ENCODE measurements at places on chromosomes 5 and 9.

GRCh38 chr9:133151601-133152525 is 11.9 kb downstream of the GBGT1 start:
- no peak for DNase-seq

DNA sequence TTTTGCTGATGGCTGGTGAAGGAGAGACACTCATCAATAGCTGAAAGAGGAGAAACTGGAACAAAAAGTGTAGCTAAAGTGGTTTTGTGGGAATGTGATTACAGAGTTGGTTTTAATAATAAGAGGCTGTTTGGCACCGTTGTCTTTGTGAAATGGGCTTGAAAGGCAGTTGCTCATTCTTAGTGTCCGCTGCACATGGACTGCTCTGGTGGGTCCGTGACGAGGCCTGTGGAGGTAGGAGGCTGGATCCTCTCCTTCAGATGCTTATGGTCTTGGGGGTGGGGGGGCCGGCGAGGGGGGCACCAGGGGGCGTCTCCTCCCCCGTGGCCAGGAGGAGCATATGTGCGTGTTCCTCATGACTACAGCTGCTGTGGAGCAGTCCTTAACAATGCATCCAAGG is 29.8 kb downstream of the FUBP3 start:
- no peak for DNase-seq

- DNase-seq = no peak
Observed at GRCh38 chr5:92222449-92222848, 839.3 kb upstream of the ARRDC3 start.

DNA sequence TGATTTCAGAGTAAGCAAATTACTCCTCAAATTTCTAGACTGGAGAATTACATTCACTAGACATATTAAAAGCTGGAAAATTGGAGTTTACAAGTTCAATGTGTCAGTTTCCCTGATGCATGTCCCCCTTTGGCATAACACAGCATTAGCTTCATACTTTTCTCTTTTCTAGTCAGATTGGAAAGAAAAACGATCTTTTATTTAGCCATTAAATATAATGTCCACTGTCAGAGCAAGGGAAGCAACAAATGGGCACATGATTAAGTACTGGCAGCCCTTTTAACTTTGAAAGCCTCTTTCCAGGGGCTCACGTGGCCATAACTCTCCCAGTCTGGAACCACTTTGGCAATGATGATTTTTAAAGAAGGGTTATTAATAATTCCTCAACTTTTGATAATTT is 203.3 kb downstream of the KCNN2 start:
- DNase-seq = no peak

GRCh38 chr9:6184749-6185645 is 30.6 kb upstream of the IL33 start:
- no peak for DNase-seq

DNA sequence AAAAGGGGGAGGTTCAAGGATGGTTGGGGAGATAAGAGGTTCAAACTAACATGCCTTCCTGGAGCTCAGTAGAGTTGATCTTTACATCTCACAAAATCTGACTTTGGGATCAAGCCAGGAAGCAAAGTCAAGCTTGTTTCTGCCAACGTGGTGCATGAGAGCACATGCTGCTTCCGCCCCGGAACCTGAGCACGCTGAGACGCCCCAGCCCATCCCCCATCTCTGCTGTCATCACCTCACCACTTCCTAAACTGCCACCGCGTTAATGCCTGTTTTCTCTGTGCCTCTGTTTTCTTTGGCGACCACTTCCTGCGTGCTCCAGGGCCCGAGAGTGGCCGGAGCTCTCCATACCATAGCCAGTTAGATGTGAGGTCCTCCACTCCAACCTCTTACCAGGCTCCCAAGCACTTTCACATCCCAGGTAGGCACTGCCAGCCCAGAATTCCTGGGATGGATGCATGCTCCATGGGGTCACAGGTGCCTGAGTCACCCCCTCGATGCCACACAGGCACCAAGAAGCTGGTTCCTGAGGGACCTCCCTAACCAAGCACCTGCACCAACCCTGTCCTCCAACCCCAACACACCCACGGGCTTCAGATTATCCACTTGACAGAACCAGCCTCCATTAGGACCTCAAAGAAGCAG is 31.2 kb upstream of the AFAP1L1 start:
- peak; percentile 91 for DNase-seq

DNA sequence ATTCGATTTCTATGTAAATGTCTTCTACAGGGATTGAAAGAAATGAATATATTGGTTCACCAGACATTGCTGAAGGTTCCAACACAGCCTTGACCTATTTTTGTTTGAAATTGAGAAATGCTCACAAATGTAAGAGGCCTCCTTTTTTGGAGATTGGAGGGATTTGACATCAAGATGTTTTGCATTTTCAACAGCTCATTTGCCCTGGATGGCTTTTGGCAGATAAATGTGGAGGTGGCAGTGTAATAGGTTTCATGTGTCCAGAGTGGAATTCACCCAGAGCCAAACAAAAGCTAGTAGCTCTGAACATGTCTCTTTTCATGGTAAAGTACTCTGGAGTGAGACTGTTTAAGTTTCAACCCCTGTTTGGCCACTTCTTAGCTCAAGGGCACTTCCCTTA is 77.3 kb downstream of the PALM2AKAP2 start:
- no peak for DNase-seq

- no peak for DNase-seq
Observed at GRCh38 chr9:71048280-71048679, 73.1 kb downstream of the TRPM3 start.

GRCh38 chr9:98129451-98129881 is 10.4 kb upstream of the TRIM14 start:
- no peak for DNase-seq

DNA sequence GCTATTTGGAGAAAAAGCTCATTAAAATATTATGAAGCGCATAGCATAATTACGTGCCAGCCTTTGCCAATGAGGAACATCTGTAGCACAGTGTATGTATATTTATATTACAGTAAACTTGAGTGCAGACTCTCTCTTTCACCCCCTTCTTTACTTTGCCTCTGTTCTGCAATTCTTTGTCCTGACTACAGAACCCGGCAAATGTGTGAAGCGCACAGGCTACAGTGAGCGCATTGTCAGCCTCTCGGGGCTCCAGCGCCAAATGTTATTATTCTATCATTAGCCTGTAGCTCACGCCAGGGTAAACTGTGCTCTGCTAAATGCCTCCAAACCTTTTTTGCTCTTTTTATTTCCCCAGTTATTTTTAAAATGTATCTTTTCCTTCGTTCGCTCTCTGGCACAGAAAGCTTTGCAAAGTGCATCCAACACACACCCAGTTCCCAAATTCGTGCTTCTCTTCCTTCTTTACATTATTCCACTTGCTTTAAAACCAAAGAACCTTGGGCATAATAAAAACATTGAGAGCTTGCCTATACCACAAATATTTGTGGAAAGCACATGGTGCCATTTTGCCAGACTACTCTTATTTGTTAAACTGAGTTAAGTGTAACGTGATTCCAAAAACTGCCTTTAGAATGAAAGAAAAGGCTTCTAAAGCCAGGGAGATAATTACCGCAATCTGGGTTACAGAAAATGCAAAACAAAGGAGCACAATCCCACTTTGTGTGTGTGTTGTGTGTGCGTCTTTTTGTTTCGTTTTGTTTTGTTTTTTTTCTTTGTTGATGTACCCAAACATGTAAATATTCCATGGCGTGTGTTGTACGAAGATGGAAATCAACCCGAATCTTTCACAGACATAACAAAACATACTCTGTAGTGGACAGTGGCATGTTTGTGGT is 164.1 kb upstream of the MPDZ start:
- no peak for DNase-seq

DNA sequence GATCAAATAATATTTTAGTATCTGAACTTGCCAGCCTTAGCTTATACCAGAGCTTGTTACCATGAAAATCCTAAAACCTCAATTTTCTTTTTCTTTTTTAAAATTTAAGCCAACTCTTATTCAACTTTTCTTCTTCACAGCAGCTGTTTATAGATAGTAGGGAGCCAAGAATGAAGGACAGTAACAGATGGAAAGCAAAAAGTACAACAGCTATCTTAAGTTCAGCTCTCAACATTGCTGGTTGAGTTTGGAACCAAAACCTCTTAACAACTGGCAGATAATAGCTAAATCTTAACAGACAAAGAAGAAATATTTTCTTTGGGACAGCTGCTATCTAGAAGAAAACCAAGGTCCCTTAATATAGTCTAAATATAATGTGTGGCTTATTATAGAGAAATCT is 74.7 kb downstream of the PJA2 start:
- no peak for DNase-seq

DNA sequence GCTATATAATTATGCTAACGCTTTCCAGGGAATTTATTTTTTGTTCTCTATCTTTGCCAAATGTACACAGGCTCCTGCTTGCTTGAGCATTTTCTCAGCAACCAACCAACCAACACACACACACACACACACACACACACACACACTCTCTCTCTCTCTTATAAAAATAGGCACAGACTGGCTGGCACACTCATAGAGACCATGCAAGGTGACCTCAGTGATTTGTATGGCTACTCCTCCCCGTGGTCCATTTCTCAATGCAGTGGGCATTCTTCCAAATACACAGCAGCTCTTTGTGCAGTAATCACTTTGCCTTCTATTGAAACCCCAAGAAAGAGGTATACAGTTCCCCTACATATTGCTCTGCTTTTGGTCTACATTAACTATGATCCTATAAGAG is 416.0 kb downstream of the MAN2A1 start:
- no peak for DNase-seq

DNA sequence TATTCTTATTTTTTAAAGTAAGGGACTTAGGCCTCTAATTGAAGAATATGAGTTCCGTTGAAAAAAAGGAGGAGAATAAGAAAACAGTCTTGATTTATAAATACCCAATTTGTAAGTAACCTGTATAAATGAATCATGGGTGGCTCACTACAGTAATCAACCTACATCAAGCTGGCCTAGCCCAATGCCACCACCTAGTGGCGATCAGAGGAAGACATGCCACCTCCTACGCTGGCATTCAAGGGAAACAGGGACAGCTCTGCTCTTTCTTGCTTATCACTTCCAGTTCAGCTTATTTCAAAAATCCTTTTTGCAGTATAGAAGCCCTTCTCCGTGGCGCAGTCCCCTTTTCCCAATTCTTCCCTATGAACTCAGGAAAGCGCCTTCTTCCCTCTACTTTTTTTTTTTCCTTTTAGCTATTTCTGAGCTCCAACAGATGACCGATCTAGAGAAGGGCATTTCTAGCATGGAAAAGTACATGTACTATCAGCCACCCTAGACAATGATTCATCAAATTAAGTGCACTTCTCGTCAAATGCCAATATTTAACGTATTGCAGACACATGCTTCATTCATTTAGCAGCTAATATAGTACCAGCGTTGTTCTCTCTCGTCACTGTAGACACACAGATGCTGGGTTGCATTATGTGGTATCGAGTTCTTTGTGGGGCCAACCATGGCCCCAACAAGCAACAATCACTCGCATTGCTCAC is 28.3 kb downstream of the PTPN3 start:
- peak; percentile 77 for DNase-seq

- no peak for DNase-seq
Observed at GRCh38 chr5:95821110-95822021, 1.2 kb downstream of the GLRX start.

- DNase-seq = no peak
Observed at GRCh38 chr5:128480906-128481633, 57.0 kb downstream of the FBN2 start.

DNA sequence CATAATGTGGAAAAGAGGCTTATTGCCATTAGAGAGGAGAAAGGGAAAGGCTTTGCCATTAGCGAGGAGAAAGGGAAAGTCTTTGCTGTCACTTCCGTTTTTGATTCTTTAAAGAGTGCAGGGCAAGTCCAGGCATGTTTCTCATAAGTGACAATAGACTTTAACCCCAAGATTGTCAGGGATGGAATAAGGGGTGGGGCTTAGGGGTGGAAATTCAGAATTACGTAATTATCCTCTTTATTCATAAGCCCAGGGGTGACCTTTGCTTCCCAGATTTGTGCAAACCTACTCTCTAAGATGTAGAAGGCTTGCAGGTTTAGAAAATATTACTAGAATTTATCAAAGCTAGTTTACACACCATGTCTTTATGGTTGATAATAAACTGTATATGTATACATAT is 2.3 kb upstream of the PLK2 start:
- DNase-seq = no peak

DNA sequence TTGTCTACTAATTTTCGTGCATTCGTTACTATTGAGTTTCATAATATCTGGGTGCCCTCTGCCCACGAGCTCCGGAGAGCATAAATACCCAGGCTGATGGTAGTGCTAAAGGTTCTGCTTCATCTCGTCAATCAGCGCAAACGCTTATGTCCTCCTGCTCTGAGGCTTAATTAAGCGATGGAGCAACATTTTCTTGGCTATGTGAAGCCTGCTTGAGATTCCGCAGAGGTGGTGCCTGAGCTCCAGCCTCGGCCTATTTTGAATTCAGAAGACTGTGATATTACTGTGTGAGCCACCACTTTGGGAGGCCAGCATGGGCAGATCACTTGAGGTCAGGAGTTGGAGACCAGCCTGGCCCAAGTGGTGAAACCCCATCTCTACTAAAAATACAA is 44.8 kb downstream of the ANXA2R start:
- DNase-seq = no peak

- DNase-seq = no peak
Observed at GRCh38 chr5:116378007-116378776, 196.4 kb downstream of the SEMA6A start.

DNA sequence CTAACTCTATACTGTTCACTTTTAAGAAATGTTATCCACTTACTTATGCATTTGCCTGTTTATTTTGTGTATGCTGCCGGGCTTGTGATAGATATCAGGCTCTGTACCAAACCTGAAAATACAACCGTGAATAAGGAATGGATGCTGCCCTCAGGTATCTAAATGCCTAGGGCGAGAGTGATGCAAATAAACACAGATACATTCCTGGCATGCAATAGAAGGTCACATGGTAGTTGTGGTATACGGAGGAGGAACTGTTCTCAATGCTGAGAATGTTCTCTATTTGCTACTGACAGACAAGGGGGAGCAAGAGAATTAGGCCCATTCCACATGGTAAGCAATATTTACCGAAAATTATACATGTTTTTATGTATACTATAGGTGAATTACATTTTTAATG is 227.8 kb downstream of the ICE1 start:
- no peak for DNase-seq

GRCh38 chr5:91898898-91899297 is 515.8 kb upstream of the ARRDC3 start:
- no peak for DNase-seq

GRCh38 chr5:50958852-50959457 is 292.5 kb downstream of the PARP8 start:
- DNase-seq = peak; percentile 20

GRCh38 chr9:18261181-18261580 is 212.8 kb upstream of the ADAMTSL1 start:
- no peak for DNase-seq

All from activated CD4-positive, alpha-beta T cell treated with anti-CD3 and anti-CD28 coated beads, Interleukin-2, amount 50 U/mL, for 16 hours (primary cell).